Activated CD4-positive, alpha-beta T cell treated with anti-CD3 and anti-CD28 coated beads, Interleukin-2, amount 50 U/mL, for 4 hours (primary cell): ENCODE measurements at places on chromosomes 7 and 10.
A peak's percentile ranks its signal among the peaks of the same experiment; 100 is the strongest.

DNA sequence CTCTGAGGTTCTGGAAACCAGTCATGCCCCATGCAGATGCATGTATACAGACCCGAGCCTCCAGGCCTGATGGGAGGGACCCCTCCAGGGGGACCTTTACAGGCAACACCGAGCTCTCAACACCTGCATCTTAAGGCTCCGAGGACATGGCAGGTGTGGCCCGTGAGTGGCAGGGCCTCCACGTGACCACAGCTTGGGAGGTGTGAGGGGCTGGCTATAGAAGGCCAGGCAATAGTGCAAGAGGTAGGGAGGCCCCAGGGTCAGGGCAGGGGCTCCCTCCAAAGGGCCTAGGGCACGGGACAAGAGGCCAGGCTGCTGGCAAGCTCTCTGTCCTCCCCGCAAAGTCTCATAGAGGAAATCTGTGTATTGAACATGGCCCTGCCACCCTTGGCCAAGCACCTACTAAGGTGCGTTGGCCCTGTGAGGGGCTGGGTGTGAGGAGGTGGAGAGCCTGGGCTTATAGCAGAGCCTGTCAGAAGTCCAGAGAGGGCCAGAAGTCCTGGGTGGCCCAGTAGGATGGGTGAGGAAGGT, 134.2 kb downstream of the PTPN20 start:
- DNase-seq: no peak

GRCh38 chr10:97400665-97401454, at the start of gene RRP12:
Gene RRP12, minus strand, starts transcription at chr10:97401340. Its CDS starts 109 bp downstream, at chr10:97401231.
- DNase-seq: peak; percentile 76

- no peak for DNase-seq
These were observed 6.4 kb downstream of the CDCA7L start for GRCh38 chr7:21939136-21939857.

GRCh38 chr10:59358576-59358975, 3.8 kb downstream of the FAM13C start:
- no peak for DNase-seq

GRCh38 chr7:17144322-17144721, 154.1 kb upstream of the AHR start:
- peak; percentile 62 for DNase-seq

GRCh38 chr10:126110489-126111180, 214.3 kb downstream of the FANK1 start:
- no peak for DNase-seq

DNA sequence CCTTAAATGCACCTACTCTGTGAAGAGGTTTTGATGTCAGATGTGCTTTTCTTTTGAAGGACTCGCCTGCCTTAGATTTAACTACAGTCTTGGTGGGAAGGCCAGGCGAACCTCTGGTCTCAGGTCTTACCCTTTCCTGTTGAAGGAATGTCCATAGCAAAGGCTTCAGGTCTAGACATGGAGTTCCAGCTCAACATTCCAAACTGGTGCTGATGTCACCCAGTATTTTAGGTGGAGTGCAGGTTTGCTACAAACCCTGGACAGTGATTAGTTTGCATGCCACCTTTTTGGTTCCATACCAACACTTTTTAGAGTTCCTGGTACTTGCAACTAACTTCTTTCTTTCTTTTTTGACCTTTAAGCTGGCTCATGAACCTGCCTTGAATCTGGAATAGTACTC, 258.7 kb downstream of the GFRA1 start:
- DNase-seq: no peak

DNA sequence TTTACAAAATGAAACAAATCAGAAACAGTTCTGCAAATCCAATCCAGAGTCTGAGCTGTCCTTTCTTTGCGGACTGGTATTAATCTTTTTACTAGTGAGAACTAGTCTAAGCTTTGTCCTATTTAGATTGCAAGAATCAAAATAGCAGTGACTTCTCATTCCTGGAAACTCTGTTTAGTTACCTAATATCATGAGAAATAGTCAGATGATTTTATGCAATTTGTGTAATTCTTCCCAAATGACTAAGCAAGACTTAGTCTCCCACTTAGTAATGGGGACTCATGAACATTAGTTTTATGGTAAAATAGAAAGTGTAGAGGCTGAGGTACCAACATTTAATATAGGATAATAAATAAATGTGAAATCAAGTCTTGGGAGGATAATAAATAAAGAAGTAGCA, 341.3 kb downstream of the DNAJB9 start:
- no peak for DNase-seq

DNA sequence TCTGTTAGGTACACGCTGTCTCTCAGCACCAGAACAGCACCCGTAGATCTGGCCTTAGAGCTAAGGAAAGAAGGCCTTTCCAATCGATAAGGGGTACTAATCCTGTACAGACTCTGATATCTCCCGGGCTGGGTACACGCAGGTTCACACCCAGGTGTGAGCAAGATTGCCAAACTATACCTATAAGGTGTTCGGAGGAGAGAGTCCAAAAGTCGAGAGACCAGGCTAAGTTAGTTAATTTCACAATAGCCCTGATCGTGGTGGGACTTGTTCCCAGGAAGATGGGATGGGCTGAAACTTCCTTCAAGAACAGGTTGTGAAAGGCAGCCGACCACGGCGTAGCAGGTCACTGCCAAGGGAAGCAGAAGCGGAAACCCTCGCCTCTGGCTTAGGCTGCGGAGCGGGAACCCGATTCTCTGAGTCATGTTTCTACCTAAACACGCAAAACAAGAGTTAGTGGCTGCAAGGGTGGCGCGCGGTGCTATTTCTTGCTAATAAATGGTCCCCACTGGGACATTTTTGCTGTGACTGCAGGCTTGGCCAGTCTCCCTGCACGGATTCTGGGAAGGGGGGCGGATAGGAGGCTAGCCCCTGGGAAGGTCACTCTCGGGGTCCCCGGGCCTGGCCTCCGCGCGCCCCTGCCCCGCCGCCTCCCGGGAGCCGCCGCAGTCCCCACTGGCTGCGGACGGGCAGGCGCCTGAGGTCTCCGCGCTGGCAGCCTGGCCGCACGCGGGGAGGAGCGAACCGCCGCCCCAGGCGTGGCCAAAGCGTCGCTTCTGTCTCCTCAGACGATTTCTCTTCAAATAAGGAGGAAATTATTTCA, 75.4 kb upstream of the PDSS1 start:
- DNase-seq: no peak

DNA sequence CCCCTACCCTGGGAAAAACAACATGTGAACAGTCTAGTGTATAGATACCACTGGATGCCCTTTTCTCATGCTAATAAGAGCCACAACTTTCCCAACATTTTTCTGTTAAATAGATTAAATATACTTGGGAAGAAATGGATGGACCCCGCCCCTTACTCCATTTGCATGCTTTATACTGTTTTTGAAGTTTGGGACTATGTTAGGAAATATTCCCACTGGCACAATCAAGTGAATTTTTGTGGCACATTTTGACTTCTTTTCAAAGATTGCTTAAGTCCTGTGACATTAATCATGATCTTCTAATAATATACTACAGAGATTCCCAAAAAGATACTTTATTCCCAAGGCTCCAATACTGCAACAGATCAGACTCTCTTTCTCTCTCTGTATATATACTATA, 216.6 kb downstream of the TWIST1 start:
- no peak for DNase-seq

DNA sequence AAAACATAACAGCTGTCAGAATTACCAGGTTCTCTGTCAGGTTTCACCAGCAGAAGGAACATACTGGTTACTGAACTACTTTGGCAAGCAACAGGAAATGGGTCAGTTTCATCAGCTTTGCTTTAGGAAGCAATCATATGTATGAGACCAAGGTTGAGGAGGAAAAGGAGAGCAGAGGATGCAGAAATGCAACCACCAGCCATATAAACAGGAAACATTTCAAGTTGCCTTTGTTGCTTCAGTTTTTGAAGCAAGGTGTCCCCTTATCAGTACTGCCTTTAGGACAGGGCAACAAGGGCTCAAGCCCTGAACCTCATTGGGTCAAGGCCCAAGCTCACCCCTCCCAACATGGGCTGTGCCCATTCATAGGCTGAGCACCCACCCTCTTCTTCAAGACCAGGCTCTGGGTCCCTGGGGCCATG, 10.2 kb downstream of the HIPK2 start:
- DNase-seq: no peak

DNA sequence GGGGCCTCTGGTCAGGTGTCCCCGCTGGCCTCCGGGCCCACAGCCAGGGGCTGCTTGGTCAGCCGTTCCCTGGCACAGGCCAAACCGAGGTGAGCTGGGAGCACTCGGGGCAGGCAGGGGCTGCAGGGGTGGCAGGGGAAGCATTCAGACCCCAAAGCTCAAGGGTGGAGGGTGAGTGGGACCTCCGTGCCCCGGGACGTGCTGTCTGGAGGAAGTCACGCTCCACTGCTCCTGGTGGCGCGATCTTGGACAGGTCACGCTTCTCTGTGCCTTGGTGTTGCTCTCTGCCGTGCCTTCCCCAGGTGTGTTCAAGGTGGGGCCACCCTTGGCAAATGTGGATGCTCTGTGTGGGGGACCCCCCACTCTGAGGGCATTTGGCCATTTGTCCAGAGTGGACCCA, 24.6 kb upstream of the ELFN1 start:
- DNase-seq: no peak

DNA sequence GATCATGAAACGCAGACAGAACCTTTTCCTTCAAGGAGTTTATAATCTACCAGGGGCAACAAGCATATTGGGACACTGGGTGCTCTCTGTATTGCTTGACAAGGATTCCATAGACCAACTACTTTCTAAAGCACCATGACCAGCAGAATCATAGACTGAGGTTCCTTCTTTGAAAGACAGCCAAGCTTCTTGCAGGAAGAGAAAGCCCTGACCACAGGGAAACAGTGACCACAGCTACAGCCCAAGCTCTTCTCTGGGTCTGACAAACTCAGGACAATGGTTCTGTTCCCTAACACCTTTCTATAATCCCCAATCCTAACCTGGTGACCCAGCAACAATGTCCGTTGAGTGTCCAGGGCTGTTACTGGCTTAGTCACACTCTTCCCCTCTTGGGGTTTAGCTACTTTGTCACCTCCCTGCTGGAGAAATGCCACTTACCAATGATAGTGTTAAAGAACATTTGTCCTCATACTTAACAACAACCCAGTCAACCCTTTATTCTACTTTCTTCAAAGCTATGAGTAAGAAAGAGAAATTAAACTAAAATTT, 155.7 kb downstream of the JAZF1 start:
- DNase-seq: no peak

DNA sequence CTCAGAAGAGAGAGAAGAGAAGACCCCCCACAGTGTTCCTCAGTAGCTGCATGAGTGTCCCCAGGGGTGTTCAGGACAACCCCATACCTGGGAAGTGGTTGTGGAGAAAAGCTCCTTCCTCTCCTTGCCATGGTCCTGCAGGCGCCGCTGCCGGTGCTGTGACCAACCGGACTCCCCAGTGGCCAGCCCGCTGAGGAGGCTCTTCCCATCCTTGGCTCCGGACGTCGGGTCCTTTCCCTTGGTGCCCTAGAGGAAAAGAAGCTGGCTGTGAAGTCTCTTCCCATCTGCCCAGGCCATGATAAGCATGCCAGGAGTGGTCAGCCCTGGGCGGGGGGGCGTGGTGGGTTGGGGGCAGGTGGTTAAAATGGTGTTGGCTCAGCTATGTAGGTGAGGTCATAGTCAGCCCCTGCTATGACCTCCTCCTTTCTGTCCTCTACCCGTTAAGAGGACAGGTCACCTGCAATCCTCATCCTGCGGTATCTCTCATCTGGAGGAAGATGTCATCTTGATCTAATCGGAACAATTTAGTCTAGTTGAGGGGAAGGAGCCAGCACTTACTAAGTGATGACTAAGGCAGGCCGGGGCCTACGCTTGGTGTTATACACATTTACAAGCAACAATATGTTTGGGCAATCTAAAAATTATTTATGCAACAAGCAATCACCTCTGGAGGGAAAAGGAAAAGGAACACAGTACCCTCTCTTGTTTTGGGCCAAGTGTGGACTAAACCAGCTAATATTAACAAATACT, 13.2 kb downstream of the WDR91 start:
- DNase-seq: no peak

- DNase-seq: no peak
These were observed 28.3 kb downstream of the C1GALT1 start for GRCh38 chr7:7210475-7211237.

DNA sequence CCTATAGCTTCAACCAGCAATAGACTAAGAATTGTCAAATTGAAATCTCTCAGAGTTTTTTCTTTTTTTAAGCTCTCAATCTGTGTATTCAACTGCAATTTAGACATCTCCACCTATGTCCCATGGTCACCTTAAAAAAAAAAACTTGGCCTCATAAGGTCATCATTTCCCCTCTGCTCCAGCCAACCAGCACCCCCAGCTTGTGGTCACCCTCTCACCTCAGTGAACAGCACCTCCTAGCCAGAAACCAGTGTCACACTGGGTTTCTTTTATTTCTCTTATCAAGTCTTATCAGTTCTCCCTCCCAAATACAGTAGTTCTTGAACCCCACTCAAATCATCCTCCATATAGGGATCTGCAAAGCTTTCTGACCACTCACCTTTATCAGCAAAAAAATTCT, 4.0 kb downstream of the ITGB1 start:
- no peak for DNase-seq

DNA sequence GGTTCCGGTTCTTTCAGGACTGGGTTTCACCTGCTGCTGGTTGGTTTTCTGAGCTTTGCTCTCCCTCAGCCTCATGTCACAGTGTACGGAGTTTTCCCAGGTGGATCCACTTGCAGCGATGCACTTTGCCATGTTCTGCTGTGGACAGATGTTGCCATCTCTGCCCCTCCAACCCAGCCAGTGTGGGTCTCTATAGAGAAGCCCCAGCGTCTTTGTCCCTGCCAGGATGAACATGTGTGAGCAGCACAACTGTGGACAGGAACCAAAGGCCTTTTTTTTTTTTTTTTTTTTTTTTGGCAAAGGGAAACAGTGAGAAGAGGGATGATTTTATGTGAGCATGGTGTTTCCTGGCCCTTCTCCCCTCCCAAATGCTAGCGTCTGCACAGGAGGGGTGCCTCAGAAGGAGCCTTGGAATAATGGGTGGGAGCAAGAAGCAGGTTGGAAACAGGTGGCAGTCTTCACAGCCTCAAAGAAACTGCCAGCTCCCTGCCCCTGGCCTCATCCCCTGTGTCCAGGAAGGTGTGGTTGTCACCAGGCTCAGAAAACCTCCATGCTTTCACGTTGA, 106.5 kb downstream of the RPS24 start:
- DNase-seq: no peak

- DNase-seq: no peak
These were observed 55.5 kb downstream of the ZNF277 start for GRCh38 chr7:112262036-112262435.
